ENCODE measurements at places on chromosomes 5 and 9.

DNA sequence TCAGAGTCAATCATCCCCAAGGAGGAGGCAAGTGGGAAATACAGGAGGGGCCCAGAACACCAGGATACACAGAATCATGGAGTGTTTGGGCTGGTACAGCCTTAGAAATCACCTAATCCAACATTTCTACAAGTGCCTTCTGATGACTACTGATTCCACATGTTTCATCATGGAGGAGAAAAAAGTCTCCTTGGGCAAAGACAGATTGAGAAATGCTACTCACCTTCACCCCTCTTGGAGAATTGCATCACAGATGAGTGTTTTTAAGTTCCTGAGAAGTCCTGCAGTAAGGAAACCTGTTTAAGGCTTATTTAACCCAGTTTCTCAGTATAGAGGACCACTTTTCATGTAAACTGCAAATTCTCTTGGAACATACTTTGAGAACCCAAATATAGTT, 2.2 kb upstream of the SLIT3 start:
- no peak for ATAC-seq

DNA sequence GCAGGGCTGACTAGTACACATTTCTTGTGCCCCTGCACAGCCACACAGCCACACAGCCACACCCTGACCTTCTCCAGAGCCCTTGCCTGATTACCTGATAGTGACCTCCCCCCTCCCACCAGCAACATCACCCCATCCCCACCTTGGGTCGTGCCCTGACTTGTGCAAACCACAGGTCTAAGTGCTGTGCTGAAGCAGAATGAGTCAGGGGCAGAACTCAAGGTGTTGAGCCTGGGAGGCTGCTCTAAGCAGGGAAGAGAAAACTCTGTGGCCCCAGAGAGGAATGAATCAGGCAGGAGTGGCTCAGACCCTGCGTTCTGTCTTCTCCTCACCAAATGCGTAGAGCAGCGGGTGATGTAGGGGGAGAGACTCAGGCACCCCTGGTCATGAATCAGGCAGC, 24.3 kb upstream of the FAT2 start:
- peak; percentile 52 for ATAC-seq

GRCh38 chr5:140182075-140182711, 7.2 kb downstream of the CYSTM1 start:
- ATAC-seq, result no peak

GRCh38 chr9:15578714-15579113, 25.9 kb downstream of the CCDC171 start:
- ATAC-seq, result no peak

DNA sequence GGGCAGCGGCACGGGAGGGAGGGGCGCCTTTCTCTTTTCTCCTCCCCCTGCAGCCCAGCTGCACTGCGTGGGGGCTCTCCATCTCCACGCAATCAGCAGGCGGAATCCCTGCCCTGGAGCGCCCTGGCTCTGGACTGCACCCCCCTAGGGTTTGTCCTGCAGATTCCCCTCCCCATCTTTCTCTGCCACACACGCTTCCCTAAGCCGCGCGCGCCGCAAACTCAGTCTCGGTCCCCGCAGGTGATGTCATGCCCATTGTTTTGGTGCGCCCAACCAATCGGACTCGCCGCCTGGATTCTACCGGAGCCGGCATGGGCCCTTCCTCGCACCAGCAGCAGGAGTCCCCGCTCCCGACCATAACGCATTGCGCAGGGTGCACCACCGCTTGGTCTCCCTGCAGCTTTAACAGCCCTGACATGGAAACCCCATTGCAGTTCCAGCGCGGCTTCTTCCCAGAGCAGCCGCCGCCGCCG, at the start of gene KCNN2:
TSS of gene KCNN2 (plus strand) at position 347 of the 473 bp plus-strand sequence. CDS start at position 417, 70 bp downstream.
- ATAC-seq, result no peak

GRCh38 chr9:120865176-120865575, 11.8 kb downstream of the PHF19 start:
- ATAC-seq, result no peak

- ATAC-seq, result no peak
Observed at GRCh38 chr5:69043655-69043996, 50.2 kb upstream of the SLC30A5 start.

GRCh38 chr9:69004836-69005235, 9.1 kb downstream of the PRKACG start:
- no peak for ATAC-seq

- no peak for ATAC-seq
Observed at GRCh38 chr9:27483576-27483975, 40.5 kb upstream of the IFNK start.

DNA sequence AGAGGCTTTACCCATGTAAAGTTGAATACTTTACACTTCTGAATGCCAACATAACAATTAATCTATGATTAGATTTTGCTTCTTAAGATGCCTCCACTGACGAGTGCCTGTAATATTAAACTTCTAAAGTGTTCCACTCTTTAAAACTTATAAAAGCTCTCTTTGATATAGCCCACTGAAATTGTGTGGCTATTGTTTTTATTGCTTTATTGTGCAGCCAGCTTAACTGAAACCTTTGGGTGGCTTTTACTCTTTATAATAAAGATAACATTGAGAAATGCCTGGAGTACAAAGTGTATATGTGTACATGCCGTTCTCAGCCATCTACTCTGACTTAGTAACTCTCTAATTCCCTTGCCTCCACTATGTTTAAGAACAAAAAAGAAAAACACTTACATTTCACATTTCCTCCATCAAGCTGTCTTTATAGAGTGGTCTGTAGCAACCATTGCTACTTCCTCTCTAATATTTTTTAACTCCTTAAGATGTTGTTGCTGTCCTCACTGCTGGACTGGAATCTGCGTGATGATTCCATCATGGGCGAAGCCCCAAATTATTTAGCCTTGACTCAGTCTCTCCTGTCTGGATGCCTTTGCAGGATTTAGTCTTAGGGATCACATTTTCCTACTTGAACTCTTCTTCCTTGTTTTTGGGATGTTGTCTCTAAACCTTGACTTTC, 9.1 kb downstream of the PIK3R1 start:
- no peak for ATAC-seq

- ATAC-seq, result no peak
Observed at GRCh38 chr9:134546746-134547145, 94.9 kb upstream of the COL5A1 start.

- no peak for ATAC-seq
Observed at GRCh38 chr9:85040821-85041465, 371.4 kb downstream of the NTRK2 start.

GRCh38 chr9:14275331-14275730, 38.6 kb downstream of the NFIB start:
- no peak for ATAC-seq

DNA sequence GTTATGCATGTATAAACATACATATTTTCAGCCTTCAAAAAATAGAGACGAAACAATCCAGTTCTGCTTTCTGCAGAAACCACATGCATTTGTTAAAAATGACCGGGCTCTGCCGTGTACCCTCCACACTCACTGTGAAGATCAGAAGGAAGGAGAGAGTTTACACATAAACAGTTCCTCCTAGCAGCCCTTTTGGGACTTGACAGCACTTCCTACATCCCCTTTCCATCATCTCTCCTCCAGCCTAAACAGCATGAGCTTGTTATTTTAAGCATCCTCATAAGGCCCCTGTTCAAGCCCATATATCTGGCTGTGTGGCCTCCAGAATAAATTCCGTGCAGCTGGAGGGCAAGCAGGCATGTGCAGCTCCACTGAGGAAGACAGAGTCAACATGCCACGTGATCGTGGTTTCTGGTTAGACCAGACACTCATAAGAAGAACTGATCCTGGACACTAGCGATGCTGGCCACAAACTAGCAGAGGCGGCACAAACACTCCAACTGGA, 42.2 kb downstream of the NIPAL4 start:
- peak; percentile 63 for ATAC-seq

DNA sequence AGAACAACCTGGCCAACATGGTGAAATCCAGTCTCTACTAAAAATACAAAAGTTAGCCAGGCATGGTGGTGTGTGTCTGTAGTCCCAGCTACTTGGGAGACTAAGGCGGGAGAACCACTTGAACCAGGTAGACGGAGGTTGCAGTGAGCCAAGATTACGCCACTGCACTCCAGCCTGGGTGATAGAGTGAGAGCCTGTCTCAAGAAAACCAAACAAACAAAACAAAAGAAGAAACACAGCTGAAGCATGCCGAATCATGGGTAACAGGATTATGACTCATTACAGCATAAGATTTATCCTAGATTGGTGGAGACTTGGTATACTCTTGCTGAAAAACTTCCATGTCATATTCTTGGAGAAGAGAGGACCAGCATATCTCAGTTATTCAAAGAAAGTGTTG, 236.7 kb upstream of the CCNH start:
- ATAC-seq, result no peak

GRCh38 chr5:16049761-16050160, 129.8 kb downstream of the MARCHF11 start:
- no peak for ATAC-seq

- no peak for ATAC-seq
Observed at GRCh38 chr5:6744841-6745705, 31.8 kb downstream of the TENT4A start.

DNA sequence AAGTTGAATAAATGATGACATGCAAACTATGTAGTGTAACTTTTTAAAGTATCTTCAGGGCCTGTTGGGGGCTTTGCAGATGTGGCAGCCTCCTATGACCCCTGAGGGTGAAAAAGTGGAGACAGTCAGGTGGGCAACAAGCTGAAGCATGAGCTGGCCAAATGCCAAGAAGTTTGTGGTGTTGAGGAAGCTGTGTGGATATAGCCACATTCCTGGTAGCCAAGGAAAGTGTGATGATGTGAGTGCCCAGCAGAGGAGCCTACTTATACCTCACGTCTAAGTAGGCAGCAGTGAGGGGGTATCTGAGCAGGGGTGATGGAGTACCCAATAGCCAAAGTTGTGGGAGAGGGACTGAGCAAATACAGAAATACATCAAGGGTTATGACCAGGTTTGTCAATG, 621.2 kb upstream of the CDH6 start:
- no peak for ATAC-seq

DNA sequence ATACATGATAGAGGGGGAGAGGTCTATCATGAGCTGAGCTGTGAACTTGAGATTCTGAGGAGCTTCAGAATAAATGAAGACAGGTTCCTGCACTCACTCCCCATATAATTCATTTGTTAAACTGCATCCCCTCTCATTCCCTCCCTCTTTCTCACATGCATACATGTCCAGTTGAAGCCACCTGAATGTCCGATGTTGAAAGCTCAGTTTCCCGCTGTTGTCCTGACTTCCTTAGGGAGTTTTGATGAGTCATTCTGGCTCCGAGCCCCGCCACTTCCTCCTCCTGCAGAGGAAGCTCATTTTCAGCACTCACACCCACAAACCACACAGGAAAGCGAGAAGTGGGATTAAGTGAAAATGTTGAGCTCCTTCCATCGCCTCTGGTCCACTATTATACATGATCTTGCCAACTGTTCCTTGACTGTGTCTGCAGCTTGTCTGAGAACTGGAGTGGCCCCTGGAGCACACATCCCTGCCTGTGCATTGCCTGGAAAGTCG, 121.2 kb downstream of the CEMIP2 start:
- no peak for ATAC-seq

GRCh38 chr5:34957857-34958690, 28.7 kb downstream of the DNAJC21 start:
- ATAC-seq, result no peak

GRCh38 chr9:121055642-121056143, 5.6 kb upstream of the C5 start:
- ATAC-seq, result no peak

GRCh38 chr9:37209431-37210386, 89.3 kb downstream of the ZCCHC7 start:
- ATAC-seq, result no peak

DNA sequence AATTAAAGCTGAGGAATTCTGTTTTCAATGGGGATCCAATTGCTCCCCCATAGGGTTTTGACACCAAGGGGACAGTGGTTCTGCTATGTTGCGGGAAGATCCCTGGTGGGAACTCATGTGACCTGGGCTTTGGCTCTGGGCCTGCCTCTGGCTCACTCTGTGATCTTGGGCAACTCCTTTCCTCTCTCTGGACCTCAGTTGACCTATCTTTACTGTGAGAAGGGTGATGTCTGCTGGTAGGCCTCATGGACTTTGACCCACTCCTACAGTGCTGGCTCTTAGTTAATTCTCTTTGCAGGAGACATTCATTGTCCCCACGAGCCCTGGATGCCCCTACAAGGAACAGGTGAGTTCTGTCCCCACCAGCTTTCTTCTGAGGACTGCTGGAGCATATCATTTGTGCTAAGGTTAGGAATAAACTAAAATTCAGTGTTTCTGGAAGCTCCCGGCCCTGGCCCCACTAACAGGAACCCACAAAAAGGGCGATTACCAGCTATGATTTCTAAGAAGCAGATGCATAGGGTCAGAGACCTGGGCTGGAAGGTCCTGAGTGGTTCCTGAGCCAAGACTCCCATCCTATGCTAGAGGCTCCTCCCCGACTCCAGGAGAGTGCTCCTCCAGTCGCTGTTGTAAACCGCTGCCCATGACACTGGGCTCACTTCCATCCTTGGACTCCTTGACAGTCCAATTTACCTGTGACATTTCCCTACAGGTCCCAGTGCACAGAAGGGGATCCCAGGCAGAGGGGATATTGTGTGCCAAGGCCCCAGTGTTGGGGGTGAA, 218.3 kb downstream of the PAX5 start:
- ATAC-seq, result no peak

DNA sequence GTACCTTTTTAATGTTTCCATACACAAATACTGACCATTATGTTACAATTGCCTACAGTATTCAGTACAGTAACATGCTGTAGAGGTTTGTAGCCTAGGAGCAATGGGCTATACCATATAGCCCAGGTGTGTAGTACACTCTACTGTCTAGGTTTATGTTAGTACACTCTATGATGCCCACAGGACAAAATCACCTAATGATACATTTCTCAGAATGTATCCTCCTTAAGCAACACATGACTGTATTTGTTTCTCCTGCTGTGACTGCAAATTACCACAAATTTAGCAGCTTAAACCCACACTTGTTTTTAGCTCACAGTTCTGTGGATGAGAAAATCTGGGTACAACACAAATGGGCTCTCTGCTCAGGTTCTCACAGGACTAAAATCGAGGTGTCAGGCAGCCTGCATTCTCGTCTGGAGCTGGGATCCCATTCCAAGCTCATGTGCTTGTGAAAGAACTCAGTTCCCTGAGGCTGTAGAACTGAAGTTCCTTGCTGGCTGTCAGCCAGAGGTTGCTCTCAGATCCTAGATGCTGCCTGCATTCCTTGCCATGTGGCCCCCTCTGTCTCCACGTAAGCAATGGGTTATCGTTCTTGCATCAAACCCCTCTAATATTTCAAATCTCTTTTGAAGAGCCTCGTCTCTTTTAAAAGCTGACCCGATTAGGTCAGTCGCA, 38.6 kb upstream of the PIK3R1 start:
- no peak for ATAC-seq
